ENCODE measurements at places on chromosomes 7 and 10.
A peak's percentile ranks its signal among the peaks of the same experiment; 100 is the strongest.

GRCh38 chr10:110491346-110491745, 6.4 kb upstream of the DUSP5 start:
- DNase-seq: no peak

- DNase-seq: no peak
Observed at GRCh38 chr10:34121125-34121753, 693.9 kb downstream of the PARD3 start.

- peak; percentile 77 for DNase-seq
Observed at GRCh38 chr7:106425017-106425719, 140.4 kb upstream of the NAMPT start.

DNA sequence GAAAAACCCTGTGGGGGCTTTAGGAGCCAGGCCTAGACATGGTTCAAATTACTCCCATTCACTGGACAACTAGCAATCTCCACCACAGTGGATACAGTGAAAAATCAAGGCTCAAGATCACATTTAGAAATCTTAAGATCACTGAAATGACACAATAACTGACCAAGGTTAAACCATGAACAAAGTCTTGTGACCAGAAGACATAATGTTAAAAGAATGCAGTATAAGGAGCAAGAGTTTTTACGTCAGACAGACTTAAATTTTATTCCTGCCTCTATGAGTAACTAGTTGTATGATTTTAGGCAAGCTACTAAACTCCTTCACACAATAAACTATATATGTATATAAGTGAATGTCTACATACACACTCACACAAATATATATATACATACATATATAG, 68.5 kb downstream of the MICU1 start:
- no peak for DNase-seq

- no peak for DNase-seq
Observed at GRCh38 chr10:44070282-44070681, 314.6 kb downstream of the CXCL12 start.

Measured in NAMALWA (cell line).